ENCODE measurements at places on chromosomes 16 and 17. TPM values are rescaled to one million over a fixed set of nuclear protein-coding genes. Genes with fewer than 3 reads are reported as not detected.
A peak's percentile ranks its signal among the peaks of the same experiment; 100 is the strongest.

- no peak for DNase-seq
These were observed 397.0 kb upstream of the CCL2 start for GRCh38 chr17:33858121-33858520.

Gene SPNS3
- total RNA-seq, result 52.3 TPM

DNA sequence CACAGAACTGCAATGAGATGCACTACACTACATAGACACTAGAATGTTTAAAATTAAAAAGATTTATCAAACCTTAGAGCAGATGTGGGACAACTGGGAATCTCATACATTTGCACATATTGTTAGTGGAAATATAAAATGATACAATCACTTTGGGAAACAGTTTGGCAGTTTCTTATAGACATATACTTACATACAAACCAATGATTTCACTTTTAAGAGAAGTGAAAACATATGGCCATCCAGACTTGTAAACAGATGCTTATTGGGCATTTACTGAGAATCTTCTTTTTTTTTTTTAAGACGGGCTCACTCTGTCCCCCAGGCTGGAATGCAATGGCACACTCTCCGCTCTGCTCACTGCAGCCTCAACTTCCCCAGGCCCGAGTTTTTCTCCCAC is 50.1 kb downstream of the AXIN2 start:
- no peak for DNase-seq

Gene EPOP
- 21.7 TPM for total RNA-seq

GRCh38 chr16:89805136-89805905 is 11.1 kb downstream of the FANCA start:
- DNase-seq, result no peak

DNA sequence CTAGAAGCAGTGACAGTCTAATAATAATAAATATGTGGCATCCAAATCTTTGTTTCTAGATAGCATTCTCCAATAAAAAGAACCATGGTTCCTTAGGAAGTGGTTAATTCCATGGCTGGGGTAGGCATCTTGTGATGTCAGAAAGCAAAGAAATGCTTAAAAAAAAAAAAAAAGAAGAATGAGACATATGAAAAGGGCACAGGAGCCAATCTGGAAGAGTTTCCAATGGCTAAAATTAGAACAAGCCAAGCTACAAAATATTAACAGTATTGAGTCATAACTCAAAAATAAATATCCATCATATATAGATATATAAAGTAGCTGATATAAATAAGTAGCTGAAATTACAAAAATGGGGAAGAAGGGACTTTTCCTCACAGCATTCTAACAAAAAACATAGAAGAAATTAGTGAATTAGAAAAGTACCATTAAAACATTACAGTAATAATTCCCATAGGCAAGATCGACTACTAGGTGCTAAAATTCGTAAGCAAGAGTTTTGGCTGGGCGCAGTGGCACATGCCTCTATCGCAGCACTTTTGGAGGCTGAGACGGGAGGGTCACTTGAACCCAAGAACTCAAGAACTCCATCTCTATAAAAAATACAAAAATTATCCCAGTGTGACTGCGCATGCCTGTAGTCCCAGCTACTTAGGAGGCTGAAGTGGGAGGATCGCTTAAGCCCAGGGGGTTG is 111.3 kb downstream of the TRIM37 start:
- no peak for DNase-seq

DNA sequence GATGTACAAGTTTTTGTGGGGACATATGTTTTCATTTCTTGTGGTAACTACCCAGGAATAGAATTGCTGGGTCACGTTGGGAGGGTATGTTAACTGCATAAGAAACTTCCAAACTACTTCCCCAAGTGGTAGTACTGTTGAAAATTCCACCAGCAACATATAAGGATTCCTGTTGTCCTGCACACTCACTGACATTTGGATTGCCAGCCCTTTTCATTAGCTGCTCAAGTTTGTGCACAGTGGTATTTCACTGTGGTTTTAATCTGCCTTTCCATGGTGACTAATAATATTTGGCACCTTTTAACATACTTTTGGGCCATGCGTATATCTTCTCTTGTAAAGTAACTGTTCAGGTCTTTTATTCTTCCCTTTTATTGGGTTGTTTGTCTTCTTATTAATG is 103.3 kb downstream of the GNAO1 start:
- no peak for DNase-seq

Gene CLEC18B
- 0.20 TPM for total RNA-seq

DNA sequence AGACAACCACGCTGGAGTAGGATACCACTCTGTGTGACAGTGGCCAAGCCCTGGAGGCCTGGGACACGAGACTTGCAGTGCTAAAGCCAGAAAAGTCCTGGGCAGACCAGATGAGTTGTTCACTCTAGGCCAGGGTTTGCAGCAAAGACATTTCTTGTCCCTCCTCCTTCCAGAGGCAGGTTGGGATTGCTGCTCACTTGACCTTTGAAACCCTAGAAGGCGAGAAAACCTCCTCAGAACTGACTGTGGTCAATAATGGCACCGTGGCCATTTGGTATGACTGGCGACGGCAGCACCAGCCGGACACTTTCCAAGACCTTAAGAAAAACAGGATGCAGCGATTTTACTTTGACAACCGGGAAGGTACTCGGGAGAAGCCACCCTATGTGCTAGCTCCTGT is 9.8 kb upstream of the EPN3 start:
- DNase-seq, result no peak

Gene CCL17
- not detected for total RNA-seq

Gene MED1
- 73.4 TPM for total RNA-seq

DNA sequence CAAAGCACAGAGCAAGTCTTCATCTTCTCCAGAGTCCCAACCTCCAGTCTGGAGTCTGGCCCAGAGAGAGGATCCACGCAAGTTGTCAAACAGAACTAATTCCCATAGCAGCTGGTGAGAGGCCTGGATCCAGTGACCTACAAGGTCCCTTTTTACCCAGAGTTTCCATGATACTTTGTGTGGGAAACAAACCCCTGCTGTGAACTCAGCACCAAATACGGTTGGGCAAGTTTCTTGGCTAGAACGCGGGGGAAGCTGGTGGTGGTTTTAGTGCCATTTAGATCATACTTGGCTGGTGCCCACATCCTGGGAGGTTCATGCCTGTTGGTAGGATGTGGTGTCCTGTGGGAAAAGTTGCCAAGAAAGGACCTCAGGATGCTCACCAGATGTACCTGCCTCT is 18.1 kb downstream of the TMC7 start:
- DNase-seq, result no peak

DNA sequence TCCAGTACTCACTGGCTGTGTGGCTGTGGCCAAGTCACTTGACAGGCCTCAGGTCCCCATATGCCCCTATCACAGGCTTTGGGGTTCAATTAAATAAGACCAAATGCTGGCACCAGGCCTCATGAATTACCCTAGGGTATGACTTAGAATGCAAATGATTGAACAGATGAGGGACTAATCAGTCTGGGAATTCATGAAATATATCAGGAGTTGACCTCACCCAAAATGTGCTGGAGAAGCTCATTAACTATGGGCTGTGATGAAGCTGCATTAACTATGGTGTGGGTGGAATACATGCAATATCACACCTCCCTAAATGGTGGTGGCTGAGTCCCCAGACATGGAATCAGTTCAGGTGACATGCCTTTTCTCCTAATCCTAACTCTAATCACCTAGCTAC is 72.1 kb downstream of the DNAH3 start:
- DNase-seq, result no peak

- no peak for DNase-seq
These were observed 15.7 kb upstream of the MAP3K14 start for GRCh38 chr17:45332505-45332904.

- DNase-seq, result peak; percentile 53
These were observed 532 bp downstream of the ARRB2 start for GRCh38 chr17:4710693-4711634.

Gene LRRC37A
- total RNA-seq, result 5.8 TPM

DNA sequence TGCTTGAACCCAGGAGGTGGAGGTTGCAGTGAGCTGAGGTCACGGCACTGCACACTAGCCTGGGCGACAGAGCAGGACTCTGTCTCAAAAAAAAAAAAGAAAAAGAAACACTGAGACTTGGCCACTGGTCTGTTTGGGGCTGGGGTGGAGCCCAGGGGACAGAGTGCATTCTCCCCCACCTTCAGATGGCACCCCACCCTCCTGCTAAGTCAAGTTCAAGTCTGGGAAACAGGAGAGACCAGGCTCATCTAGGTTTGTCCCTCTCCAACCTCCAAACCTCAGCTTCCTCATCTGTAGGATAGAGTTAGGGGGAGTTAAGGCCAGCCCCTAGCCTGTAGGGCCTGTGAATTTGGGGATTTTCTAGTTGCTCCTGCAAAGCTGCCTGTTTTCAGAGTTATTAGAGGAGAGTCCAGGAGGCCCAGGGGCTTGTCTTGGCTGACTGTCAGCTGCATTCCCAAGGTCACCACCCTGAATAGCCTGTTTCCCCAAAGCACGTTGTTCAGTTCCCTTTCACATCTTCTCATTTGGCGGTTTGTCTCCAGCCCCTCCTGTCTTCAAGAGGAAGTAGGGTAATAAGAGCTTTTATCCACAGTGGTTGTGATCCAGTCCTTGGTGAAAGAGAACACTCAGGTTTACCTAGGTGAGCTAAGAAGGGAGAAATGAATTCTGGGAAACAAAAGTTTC is 2.2 kb downstream of the MT3 start:
- DNase-seq, result no peak

Gene CNTROB
- total RNA-seq, result 72.3 TPM

DNA sequence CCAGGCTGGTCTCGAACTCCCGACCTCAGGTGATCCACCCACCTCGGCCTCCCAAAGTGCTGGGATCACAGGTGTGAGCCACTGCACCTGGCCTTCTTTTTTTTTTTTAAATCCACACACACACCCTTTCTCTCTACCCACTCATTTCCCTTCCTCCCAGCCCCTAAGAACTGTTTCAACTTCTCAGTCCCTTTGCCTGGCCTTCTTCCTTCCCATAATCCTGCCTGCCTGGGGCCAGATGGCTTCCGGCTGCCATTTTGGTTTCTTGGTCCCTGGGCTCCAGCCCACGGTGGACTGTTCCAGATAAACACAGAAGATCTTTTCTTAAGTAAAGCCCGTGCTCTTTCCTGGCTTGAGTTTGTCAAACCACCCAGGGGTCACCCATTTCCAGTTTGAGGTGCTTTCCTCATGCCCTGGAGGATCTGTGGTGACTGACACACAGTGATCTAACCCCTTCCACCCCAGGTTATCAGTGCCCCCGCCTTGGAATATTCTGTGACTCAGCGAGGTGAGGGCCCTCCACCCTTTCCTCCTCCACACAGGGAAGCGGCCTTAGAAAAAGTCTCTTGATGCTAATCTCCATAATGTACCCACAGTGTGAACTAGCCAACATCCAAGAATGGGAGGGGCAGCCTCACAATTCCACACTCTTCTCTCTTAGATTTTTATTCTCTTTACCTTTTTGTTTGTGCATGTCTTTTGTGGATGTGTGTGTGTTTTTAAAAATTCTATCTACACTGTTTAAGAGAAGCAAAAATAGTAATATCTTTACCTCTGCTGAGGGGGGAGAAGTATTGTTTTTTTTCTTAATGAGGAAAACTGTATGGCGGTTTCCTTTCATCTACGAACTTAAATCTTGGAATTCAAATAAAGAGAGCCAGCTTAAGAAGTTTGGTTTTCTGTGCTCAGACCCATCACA is 60.0 kb downstream of the CRISPLD2 start:
- no peak for DNase-seq

Gene ALOXE3
- total RNA-seq, result not detected

GRCh38 chr17:75588596-75589011 is 1.0 kb downstream of the MYO15B start:
- no peak for DNase-seq

DNA sequence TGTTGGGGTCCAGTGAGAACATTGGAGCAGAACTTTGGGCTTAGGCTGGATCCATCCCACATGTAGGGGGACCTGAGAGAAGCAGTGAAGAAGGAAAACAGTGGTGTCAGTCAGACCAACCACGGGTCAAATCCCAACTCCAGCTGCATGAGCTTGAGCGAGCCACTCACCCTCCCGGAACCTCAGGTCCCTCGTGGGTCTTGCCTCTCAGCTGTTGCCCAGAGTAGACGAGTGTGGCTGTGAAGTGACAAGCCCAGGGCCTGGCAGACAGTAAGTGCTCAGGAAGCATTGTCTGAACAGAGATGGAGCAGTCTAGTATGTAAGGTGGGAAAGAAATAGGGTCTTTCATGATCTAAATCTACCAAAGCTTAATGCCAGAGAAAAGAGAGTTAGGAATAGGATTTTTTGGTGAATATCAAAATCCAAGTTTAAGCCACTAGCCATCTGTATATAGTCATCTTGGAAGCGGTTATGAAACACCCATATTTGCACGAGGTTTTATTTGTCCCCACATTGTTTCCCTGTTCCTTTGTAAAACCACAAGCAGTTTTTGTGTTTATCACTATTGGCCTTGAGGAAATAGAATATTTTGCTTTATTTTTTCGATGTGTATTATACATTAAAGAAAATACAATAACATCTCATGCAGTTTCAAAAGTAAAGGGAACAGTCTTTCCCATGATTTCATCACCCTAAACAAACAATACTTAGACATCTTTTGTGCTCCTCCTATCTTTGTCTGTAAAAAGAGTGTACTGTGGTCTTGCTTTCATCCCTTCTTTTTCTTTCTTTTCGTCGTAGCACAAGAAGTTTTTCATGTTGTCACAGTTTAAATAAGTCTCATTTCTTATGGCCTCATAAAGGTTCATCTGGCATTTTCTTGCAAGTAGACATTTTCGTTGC is 112.0 kb downstream of the CLEC16A start:
- DNase-seq, result no peak

Gene TEX19
- total RNA-seq, result 1.8 TPM

GRCh38 chr17:39146273-39146672 is 5.2 kb downstream of the PLXDC1 start:
- no peak for DNase-seq

DNA sequence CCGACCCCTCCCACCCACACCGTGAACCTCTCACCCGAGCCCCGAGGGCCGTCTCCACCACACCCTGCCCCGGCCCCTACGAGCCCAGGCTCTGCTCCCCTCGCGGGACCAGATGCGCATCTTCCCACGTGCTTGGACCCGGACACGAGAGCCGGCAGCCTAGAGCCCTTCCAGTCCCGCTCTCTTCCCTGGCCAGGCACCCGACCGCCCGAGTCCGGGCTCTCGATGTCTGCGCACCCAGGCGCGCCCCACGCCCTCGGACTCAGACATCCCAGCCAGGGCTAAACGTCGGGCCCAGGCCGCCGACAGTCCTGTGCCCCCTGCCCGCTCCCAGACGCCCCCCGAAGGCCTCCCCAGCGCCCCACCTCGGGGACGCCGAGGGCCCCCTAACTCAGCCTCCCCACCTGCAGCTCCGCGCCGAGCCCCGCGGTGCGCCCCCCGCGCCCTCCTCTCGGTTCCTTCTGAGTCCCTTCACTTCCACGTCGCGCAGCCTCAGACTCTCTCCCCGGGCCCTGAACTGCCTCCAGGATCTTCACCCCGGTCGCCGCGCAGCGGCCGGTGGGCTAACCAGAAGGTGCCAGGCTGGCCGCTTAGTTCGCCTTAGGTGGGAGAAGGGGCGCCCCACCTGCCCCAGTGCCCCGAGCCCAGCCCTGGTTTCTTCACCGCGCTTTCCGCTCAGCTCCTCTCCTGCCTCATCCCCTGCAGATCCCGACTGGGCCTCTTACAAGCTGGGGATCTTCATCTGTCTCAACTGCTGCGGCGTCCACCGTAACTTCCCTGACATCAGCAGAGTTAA is 688 bp downstream of the ADAP2 start:
- DNase-seq, result no peak

Gene RHBDL3
- 0.15 TPM for total RNA-seq

Gene WNK4
- total RNA-seq, result 10.9 TPM

All from OCI-LY7 (cell line).